ENCODE measurements at places on chromosomes 2 and 18.

DNA sequence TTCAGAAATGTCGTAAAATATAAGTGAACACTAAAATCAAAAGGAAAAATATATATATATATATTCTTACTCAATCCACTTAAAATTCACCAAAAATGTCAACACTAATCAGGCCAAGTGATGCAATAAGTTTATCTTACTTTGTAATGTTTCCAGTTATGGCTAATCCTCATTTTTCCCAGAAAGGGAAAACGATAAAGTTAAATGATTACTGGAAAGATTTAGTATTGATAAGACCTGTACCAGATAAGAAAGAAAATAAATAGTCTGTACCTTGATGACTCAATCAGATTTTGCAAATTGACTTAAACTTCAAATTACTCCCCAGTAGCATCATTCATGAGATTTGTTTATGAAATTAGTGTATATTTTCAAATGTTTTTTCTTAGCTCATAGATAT lies 407.0 kb downstream of the LRP1B start:
- DNase-seq = no peak

GRCh38 chr2:102044967-102045489 lies 53.3 kb downstream of the IL1R2 start:
- DNase-seq = no peak

GRCh38 chr2:18849841-18850578 lies 260.6 kb upstream of the NT5C1B start:
- DNase-seq = no peak

- DNase-seq = no peak
Measured at GRCh38 chr18:21194871-21195771, 46.9 kb upstream of the GREB1L start.

Measured in stimulated activated CD4-positive, alpha-beta T cell treated with anti-CD3 and anti-CD28 coated beads, Interleukin-1b, Interleukin-23, amount 100 ng/mL, for 24 hours (primary cell).